Fibroblast of the conjunctiva (primary cell): ENCODE measurements at places on chromosomes 13 and 19.

DNA sequence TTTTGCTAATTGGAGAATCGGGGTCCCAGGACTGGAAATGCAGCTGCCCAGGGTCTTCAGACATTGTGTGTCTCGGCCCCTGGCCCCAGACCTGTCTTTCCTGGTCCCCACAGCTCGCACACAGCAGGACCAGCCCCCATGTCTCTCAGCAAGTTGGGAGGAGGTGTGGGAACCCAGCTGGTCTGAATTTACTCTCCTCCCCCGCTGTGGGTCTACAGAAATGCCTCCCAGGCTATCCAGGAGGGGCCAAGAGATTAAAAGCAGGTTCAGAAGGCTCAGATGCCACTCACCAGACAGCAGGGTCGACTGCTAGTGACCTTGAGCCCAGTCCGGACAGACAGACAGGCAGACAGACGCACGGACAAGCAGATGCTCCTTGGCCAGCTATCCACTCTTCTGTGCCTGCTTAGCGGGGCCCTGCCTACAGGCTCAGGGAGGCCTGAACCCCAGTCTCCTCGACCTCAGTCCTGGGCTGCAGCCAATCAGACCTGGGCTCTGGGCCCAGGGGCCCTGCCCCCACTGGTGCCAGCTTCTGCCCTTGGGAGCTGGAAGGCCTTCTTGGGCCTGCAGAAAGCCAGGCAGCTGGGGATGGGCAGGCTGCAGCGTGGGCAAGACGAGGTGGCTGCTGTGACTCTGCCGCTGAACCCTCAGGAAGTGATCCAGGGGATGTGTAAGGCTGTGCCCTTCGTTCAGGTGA lies at the start of gene DAND5:
Gene DAND5, plus strand, starts transcription at position 285 of the 697 bp plus-strand sequence. Its CDS starts 85 bp downstream, at position 370.
- DNase-seq, result no peak

- peak; percentile 10 for DNase-seq
Observed at GRCh38 chr13:94674609-94675348, 37.6 kb downstream of the SOX21 start.

GRCh38 chr13:24308488-24309020 lies 826 bp upstream of the C1QTNF9 start:
- DNase-seq, result no peak

GRCh38 chr13:37446503-37446902 lies 152.1 kb downstream of the POSTN start:
- peak; percentile 75 for DNase-seq

DNA sequence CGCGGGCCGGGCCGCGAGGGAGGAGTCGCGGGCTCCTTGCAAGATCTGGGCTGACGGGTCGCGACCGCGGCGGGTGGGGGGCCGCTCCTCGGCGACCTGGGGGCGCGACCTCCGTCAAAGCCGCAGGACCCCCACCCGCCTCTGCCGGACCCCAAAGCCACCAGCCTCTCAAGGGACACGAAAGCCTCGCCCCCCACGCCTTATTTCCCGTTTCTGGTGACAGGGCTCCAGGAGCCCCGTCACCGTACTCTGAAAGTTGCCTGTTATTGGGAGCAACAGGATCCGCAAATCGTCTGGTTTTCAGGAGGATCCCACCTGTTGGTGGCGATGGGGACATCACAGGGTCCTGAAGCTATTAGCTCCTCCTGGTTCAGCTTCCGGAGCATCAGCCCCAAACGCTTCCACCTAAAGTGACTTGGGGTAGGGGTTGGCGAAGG lies 530 bp downstream of the MAU2 start:
- no peak for DNase-seq
